Aorta (tissue), 5 donors: ENCODE measurements at places on chromosomes 3 and 15. TPM values are rescaled to one million over a fixed set of nuclear protein-coding genes. Genes with fewer than 3 reads are reported as not detected.

DNA sequence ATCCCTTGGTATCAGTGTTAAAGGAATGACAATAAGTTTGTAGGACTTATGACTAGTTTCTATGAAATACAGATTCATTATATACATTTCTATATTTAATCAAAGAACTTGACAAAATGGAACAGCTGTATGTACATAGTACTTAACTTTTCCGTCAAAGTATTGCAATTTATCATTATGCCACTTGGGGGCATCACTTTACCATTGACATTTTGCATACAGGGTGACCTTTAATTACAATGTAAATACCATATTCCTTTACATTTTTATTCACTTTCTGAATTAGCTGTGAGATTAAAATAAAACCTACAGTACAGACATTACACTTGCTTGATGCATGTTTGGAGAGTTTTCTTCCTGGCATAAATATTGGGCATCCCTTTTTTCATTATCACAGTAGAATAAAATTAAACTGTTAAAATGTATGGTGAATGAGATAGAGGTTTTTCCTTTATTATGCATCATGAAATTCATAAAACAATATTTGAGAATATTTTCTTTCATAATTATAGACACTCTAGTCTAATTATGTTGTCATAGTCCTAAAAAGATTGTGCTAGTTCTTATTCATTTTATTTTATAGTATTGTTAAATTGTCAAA, 6.9 kb downstream of the NEK11 start:
- no peak for DNase-seq

The ST3GAL6 gene
- 12.2 TPM for total RNA-seq

The CFAP92 gene
- total RNA-seq = 1.2 TPM

- DNase-seq = no peak
These were observed 1.2 kb downstream of the NR2C2 start for GRCh38 chr3:14948609-14949038.

The USP8 gene
- 70.2 TPM for total RNA-seq

The NOX5 gene
- total RNA-seq = 0.19 TPM

- peak; percentile 61 for DNase-seq
These were observed 9.7 kb upstream of the NCKIPSD start for GRCh38 chr3:48695393-48695753.

The GCSAM gene
- total RNA-seq = 0.51 TPM
